ENCODE measurements at places on chromosomes 5 and 9.

DNA sequence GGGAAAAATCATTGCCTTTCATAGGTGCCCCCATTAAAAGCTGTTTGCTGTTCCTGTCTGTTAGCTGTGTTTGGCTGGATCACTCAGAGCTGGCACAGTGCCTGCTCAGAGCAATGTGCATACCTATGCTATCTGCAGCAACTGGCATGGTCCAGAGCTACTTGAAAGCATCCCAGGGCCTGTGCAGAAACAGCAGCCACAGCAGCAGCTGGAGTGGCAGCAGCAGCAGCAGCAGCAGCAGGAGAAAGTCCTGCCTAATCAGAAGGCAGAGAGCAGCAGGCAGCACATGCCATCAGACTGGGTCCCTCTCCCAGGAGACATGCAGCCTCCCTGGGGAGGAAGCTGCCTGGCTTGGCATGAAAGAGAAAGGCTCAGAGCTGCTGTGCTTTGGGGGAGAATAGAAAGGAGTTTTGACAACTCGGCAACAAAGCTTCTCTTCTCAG lies 243.8 kb upstream of the WWC1 start:
- peak; percentile 2 for DNase-seq

GRCh38 chr5:139193928-139194327 lies 4.2 kb downstream of the SIL1 start:
- peak; percentile 34 for DNase-seq

DNA sequence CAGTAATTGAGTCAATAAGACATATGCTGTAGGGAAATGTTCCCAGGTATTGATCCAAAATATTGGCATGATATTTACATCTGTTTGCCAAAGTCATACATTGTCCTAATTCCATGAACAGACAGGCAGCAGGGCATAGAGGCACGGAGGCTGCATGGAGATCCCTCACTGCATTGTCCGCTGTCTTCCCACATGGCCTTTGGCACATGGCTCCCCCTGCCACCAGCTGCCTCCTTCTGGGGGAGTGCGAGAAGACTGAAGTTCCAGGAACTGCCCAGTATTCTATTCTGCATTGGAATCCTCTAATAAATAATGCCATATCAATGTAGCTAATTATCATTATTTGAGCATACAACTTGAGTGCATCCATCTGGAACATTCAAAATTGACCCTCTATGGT lies 269.0 kb downstream of the FBXL7 start:
- no peak for DNase-seq

DNA sequence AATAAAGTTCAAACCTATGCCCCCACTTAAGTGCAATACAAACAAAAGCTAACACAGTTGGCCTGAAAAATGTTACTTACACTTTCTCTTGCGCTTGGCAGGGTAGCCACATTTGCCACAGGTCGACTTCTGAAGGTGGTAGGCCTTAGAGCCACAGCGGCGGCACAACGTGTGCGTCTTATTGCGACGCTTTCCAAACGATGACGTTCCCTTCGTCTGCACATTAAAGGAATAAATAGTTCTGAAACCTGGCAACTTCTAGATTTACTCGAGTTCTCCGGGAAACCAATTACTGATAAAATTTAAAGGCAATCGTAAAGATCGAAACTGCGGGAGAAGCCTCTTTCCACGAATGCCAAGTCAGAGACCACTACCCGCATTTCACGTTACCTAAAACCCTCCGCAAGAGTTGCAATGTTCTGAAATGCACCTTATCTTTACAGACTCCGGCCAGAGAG lies 602 bp downstream of the RPL37 start:
- DNase-seq = peak; percentile 54

GRCh38 chr9:5419987-5420386 lies 17.7 kb downstream of the PLGRKT start:
- DNase-seq = no peak

GRCh38 chr9:18472841-18473251 lies 1.1 kb upstream of the ADAMTSL1 start:
- no peak for DNase-seq

DNA sequence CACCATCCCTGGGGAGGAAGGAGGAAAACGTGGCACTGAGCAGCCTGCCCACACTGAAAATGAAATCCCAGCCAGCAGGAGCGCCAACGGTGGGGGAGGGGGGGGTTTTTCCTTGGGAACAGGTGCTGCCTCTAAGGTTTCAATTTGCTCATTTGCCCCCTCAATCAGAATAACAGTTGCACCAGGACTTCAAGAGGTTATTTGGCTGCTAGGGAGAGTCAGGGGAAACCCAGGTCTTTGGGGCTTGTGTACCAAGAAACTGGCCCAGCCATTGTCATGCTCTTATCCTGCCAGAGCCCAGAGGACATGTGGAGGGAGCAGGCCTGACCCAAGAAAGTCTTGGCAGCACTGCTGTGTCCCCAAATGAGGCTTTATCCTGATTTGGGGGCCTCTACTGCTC lies 66.5 kb downstream of the NDFIP1 start:
- DNase-seq = no peak

- DNase-seq = peak; percentile 6
Measured at GRCh38 chr5:139642891-139643871, 5.0 kb upstream of the CXXC5 start.

DNA sequence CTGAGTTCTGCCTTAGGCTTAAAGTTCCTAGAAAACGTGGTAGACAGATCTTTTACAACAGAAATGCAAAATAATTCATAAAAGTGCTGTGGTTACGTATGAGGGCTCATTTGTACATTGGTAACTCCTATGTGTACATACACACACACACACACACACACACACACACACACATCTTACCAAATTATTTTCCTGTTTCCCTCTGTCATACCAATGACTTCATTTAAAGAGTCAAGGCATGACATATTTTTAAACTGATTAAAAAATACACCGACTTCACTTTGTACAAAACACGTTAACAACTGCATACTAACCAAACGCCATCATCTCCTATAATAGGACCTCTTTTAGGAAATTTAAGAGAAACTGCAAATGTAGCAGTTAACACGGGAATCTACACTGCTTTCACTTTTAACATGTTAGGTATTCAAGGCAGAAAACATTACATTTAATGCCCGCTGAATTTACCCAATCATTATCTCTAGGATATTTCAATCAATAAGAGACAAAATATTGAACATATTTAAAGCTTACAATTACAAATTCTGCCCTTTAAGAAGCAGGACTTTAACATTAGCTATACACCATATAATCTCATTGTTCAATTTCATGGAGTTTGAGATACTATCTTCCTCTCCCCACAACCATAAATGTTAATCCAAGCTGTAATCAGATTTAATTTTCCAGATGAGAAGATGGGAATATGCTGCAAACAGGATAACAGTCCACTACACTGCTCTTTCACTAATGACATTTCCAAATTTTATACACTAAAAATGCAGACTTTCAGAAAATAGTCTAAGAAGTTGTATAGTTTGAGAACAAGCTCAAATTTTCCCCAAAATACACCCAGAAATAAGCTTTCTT lies 133.1 kb downstream of the DENND1A start:
- no peak for DNase-seq

- peak; percentile 22 for DNase-seq
Measured at GRCh38 chr5:86974955-86975354, 292.7 kb upstream of the RASA1 start.

- no peak for DNase-seq
Measured at GRCh38 chr5:107874795-107875194, 204.1 kb upstream of the EFNA5 start.

DNA sequence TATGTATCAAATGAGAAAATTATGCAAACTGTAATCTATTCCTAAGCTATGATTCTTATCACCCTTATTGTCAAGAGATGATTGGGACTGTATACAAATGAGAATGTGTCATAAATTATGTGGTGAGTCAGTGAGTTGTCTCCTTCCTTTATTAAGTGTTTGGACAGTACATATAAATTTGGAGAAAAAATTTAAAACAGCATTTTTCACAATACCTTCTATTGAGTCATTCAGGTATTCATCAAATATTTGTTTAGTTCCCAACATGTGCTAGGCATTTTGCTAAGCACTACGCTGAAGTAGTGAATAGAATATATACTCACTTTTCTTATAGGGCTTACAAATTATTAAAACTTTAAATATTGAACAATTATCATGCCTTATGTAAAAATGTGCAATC lies 36.3 kb upstream of the PTPRD start:
- no peak for DNase-seq

GRCh38 chr5:177372034-177372896 lies 12.0 kb upstream of the SLC34A1 start:
- peak; percentile 56 for DNase-seq

DNA sequence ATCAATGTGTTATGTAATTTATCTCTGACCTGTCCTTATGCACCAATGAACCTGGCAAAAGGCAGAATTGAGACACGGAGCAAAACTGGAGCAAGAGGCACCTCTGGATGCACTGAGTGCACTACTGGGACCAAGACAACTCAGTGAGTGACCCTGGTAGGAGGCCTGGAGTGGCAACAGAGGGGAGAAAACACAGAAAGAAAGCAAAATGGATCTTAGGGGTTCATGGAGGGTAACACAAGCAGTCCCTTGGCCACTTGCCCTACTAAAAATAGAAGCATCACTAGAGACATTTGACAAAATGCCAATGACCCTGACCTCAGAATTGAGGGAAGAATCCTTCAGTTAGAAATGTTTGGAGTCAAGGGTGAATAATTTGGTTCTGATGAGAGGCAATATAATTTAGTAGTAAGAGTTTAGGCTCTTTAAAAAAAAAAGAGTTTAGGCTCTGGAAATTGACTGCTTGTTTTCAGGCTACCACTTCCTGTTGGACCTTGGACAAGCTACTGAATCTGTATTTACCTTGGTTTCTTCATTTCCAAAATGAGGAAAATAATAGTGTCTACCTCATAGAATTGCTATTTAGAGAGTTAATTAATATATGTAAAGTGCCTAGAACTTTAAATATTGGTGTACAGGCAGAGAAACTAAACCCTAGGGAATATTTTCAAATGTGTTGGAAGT lies 234.9 kb upstream of the TARS1 start:
- DNase-seq = no peak

DNA sequence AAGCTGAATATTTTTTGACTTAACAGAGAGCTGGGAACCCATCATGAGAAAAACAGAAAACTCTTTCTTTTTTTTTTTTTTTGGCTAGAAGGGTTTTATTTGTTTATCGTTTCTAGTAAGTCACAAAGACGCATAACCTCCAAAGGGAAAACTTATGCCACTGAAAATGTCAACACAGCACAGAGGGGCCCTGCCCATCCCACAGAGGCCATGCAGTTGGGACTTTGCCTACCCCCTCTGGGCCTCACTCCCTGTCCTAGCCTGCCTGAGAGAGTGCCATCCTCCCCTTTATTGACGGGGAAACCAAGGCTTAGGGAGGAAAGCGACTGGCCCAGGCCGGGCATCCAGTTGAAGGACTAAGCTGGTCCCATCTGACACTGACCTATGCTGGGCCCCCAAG lies 74.7 kb downstream of the VAV2 start:
- DNase-seq = no peak

- no peak for DNase-seq
Measured at GRCh38 chr9:80811003-80811402, 878.3 kb downstream of the TLE1 start.

DNA sequence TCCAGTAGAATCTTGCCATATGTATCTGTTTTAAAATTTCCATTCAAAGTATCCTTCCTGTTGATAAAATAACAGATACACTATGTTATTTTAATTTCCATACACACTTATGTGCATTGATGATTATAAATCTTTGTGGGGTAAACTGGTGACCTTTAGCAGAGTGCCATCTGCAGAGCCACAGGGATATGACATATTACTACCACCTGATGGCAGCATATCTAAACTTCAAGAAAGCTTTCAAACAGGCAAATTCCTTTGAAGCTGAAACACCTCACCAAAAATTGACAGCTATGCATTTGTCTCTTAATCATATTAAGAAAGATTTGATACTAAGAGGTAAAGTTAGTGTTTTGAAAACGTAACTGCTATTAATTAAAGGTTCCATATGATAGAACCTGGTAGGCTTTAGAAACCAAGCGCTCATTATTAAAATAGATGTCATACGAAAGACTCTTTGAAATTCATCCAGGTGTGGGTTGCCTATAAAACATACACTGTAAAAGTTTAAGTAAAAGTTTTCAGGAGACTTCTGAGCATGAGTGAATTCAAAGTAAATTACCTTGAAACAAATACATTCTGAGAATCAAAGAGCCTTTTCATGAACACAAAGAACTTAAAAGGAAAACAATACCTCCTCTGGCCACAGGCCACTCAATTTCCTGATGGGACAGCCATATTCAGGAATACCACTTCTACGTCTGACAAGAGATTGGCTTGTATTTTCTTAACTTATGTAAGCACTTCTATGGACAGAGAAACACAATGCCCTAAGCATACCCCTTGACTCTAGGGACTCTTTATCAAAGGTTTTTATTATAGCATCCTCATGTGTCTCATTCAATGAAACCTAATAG lies 93.3 kb downstream of the KIAA0825 start:
- peak; percentile 62 for DNase-seq

DNA sequence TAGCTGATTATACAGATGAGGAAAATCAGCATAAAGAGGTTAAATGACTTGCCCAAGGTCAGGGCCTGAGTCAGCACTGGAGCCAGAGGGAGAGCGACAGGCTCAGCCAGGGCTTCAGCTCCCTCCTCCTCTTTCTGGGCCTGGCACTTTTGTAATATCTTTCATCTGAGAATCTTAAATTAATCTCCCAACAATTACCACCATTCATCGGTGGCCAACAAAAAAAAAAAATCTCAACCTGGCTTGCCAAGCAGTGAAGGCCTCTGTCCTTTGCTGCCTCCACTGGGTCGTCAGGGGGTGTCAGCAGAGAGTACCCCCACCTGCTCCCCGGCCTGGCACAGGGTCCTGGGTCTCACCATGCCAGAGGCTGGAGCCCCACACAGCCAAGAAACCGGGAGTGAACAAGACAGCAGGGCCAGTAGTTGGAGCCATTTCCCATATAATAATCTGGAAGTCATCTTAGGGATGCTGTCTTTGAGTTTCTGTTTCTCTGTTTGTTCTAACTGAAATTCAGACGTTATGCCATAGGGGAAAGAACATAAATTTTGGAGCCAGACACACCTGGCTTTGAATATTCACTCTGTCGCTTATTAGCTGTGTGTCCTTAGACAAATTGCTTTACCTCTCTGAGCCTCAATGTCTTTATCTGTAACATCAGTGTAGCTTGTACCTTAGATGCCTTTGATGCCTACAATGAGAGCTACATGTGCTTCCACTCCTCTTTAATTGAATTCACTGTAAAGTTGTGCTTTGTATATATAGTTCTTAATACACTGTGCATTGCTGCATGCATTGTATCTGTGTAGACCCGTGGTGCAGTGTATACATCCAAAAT lies 299.9 kb upstream of the MSX2 start:
- no peak for DNase-seq

DNA sequence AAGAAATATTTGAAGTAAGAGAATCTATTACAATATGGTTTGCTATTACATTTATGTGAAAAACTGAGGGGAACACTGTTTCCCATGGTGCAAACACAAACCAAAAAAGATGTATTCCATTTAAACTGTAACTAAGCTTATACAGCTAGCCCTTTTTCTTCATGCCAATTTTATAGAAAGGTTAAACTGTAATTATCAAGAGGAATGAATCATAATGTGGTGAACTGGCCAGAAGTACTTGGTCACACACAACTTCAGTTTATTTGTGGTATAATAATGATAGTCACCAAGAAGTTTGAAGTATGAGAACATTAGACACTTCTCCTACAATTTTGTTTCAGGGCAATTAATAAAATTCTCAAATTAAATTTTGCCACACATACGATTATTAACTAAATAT lies 177.9 kb downstream of the XRCC4 start:
- DNase-seq = peak; percentile 1

- DNase-seq = peak; percentile 34
Measured at GRCh38 chr5:10761933-10762775, 1.1 kb upstream of the DAP start.
